ENCODE measurements at places on chromosomes 7 and 10.

DNA sequence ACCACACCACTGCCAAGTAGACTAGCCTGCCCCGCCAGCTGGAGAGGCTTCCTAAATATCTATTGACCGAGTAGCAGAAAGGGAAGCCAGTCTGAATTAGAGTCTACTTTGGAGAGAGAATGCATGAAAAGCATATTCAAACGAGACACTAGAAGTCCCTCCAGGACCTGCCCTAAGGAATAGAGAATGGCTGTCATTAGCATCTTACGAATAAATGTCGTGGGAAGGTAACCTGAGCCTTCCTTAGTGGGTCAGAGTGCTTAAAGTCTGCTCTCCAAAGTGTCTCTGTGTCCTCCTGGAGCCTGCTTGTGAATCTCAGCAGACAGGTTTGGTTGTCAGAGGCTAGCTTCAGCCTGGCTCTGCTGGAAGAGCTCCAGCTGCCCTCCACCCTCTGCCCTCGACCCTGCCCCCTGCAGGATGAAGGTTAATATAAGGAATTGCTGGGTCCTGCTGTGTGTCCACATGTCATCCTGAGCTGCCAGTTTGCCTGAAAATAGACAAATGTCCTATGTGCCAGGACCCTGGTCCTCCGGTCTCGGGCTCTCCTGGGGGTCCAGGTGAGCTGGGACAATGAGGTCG lies 33.4 kb downstream of the FAM241B start:
- DNase-seq: no peak

DNA sequence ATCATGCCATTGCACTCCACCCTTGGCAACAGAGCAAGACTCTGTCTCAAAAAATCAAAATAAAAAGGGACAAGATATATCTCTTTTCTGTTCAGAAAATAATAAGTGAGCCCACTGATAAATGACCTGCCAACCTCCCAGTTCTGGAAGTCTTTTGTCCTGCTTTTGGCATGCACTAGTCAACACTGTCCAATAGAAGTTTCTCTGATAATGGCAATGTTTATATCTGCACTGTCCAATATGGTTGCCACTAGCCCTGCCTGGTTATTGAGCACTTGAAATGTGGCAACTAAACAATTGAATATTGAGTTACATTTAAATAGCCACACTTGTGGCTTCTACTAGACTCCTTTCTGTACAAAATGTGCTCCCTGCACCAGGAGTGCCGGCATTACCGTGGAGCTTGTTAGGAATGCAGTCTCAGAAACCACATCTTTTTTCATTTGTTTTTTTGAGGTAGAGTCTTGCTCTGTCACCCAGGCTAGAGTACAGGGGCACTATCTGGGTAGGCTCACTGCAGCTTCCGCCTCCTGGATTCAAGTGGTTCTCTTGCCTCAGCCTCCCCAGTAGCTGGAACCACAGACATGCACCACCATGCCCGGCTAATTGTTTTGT lies 229.7 kb downstream of the CACNB2 start:
- no peak for DNase-seq

GRCh38 chr7:5525271-5526099 lies 101.9 kb upstream of the TNRC18 start:
- DNase-seq: no peak

GRCh38 chr10:123501148-123501547 lies 165.0 kb upstream of the GPR26 start:
- DNase-seq: no peak

DNA sequence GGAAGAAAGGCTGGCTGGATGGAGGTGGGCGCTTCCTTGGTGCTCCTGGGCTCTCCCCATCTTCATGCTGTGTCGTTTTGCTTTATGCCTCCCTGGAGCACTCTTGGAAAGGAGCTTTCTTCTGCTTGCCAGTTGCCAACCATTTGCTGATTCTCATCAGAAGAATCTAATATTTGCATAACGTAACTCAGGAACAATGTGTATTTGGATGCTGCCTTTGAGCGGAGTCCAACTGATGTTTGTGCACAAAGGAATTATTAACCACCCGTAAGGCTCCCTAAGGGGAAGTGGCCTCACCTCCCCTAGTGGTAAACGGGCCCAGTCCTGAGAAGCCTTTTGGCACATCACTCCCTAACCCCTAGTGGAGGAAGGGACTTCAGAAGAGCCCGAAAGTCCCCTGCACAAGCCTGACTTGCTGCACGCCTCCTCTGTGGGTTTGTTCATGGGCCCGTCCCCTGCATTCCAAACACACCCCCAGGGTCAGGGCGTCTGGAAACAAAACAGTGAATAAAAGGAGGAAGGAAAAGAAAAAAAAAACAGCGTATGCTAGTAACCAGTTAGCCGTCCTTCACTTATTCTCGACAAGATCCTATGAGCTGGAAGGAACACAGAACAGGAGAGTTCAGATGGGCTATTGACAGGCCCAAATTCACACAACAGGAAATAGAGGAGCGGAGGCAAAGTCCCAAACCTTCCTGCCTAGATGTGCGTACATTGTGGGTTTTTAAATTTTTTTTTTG lies 602.2 kb downstream of the LRMDA start:
- no peak for DNase-seq

DNA sequence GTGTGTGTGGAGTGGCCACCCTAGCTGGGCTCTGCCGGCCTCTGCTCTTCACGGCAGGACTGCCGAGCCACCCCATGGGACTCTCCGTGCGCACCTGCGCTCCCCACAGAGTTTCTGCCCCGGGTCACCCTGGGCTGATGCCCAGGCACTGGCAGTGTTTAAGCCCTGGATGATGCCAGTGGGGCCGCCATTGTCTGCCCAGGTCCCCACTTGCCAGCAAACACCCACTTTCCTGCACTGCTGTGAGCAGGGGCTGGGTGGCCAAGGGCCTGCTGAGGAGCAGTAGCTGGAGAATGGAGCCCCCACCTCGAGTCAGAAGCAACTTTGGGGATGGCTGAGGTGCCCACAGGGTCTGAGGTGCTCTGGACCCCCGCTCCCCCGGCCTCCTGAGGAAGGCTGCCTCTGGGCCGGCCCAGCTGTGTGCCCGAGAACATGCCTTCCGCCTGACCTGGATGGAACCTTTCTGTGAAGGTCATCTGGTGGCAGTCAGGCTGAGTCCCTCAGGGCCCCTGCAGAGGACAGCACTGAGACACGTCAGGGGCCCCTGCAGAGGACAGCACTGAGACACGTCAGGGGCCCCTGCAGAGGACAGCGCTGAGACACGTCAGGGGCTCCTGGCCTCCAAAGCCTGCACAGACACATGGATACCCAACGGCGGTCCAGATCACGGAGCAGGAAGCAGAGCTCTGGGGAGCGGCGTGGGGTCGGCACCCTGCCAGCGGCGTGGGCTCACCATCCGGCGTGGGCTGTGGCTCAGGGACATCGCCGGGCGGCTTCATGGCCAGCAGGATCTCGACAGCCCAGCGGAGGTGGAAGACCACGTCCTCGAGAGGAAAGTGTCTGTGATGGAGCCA lies 62.0 kb downstream of the CFAP46 start:
- DNase-seq: no peak

Measured in activated T-cell treated with anti-CD3 and anti-CD28 coated beads for 4 hours (primary cell).